ENCODE measurements at places on chromosomes 2 and 18.
A peak's percentile ranks its signal among the peaks of the same experiment; 100 is the strongest.

- DNase-seq, result peak; percentile 55
Measured at GRCh38 chr2:234496835-234497593, at the start of gene ARL4C. Gene ARL4C, minus strand, starts transcription at chr2:234497081. Its CDS starts 495 bp downstream, at chr2:234496586.

DNA sequence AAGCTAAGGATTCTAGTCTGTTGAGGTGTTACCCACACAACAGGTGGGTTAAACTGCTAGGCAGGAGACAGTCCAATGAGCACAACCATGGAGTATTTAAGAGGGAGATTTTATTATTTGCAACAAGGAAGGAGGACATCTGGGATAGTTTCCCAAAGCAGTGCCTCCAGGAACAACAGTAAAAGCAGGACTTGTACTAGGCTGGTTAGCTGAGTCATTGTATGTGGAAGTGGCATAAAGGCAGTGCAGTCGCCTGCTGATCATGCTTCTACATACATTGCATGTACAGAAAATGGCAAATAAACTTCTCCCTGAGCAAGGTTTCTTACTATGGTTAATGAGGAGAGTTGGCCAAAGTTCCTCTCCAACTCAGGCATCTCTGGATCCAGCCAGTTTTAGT, 46.1 kb upstream of the CYTIP start:
- no peak for DNase-seq

GRCh38 chr2:176482107-176482506, 212.9 kb downstream of the MTX2 start:
- no peak for DNase-seq

GRCh38 chr2:1614564-1614963, 129.8 kb downstream of the PXDN start:
- no peak for DNase-seq

DNA sequence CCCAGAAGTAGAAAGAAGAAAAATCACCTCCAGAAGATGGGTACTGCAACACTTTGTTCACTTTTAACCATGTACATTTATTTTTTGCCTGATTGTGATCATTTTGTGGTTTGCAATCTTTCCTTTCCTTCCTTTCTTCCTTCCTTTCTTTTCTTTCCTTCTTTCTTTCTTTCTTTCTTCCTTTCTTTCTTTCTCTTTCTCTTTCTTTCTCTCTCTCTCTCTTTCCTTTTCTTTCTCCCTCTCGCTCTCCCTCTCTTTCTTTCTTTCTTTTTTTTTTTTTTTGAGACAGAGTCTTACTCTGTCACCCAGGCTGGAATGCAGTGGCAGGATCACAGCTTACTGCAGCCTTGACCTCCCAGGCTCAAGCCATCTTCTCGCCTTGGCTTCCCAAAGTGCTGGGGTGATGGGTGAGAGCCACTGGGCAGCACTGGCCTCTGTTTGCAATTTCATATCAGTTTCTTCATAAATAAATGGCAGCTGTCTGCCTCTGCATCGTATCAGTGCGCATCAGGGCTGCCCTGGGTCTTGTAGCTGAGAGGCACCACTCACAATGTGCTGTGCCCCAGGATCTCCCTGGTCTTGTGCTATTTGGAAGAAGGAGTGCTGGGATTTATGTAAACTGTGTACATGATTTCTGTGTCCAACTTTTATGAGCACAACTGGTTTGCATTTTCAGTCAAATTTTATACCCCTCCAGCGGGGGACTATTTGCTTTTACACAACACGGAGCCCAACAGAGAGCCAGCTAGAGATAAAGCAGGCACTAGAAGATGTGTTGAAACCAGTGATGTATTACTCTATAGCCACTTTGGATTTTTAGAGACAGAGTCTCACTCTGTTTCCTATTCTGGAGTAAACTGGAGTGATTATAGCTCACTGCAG, 6.9 kb upstream of the LIMS2 start:
- no peak for DNase-seq

- no peak for DNase-seq
Measured at GRCh38 chr2:234981197-234982095, 29.6 kb downstream of the SH3BP4 start.
